Activated T-cell treated with anti-CD3 and anti-CD28 coated beads for 24 hours (primary cell): ENCODE measurements at places on chromosomes 1 and 21.

DNA sequence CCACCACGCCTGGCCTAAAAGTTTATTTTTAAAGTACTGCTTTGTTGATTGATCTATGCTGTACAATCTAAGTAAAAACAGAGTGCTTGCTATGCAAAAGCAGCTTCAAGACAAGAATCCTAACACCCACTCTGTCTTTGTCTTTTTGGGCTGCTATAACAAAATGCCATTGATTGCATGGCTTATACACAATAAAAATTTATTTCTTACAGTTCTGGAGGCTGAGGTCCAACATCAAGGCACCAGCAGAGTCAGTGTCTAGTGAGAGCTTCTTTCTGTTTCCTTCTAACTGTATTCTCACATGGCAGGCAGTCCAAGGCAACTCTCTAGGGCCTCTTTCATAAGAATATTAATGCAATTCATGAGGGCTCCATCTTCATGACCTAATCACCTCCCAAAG, 63.6 kb upstream of the GJA5 start:
- DNase-seq, result no peak

DNA sequence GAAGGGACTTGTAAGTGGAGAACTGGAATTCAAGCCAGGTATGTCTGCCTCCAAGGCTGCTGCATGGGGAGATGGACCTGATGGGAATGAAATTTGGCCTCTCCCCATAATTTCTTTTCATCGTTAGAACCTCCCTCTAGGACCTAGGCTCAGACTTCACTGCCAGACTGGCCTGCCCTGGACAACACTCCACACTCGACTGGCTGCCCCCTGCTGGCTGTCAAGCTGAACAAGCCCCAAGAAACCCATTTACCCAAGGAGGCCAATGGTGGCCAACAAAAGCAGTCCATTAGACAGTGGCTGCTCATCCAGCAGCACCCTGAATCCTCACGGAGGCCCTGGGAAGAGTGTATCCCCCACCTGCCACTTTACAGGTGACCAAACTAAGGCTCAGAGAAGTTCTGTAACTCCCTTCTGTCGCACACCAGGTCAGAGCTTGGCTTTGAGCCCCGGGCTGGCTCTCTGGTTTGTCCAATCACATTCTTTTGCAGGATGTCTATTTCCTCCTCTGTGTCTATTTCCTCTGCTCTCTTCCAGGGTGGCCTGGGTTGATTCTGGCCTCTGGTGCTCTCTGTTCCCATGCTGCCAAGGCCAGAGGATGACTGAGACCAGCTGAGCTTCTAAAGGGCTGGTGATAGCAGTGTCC, 3.8 kb downstream of the RNF186 start:
- DNase-seq, result peak; percentile 28

DNA sequence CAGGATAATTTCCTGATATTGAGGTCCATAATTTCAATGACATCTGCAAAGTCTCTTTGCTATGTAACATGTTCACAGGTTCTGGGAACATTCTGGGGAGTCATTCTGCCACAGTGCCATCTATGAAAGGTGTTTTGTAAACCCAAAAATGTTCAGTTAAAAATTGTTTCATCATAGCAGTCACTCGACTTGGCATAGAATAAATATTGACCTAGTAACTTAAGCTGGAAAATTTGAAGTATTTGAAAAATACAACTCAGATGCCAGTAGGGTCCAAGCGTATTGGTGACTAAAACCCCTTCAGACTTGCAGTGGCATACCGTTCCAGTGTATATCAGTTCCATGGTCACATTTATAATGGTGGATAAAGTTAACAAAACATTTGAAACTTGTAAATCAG, 6.8 kb downstream of the DESI2 start:
- no peak for DNase-seq

- DNase-seq, result no peak
Observed at GRCh38 chr1:83997631-83998030, 1.3 kb downstream of the TTLL7 start.

DNA sequence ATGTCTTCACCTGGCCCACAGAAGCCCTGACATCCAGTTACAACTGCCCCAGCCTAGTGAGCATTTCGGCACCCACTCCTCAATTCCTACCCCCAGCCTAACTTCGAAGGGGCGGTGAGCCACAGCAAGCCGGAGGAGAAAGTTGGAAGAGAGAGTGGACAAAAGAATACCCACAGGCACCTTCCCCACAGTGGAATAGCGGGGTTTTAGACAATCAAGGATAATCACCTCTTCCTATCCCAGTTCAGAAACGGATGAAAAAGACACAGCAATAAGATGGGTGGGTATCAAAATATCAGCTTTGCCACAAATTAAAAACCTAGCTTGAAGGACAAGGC, 1.3 kb upstream of the LSS start:
- no peak for DNase-seq

- no peak for DNase-seq
Observed at GRCh38 chr1:3703786-3704371, 48.4 kb upstream of the CCDC27 start.

GRCh38 chr1:153393926-153394325, 3.1 kb upstream of the S100A8 start:
- DNase-seq, result no peak

DNA sequence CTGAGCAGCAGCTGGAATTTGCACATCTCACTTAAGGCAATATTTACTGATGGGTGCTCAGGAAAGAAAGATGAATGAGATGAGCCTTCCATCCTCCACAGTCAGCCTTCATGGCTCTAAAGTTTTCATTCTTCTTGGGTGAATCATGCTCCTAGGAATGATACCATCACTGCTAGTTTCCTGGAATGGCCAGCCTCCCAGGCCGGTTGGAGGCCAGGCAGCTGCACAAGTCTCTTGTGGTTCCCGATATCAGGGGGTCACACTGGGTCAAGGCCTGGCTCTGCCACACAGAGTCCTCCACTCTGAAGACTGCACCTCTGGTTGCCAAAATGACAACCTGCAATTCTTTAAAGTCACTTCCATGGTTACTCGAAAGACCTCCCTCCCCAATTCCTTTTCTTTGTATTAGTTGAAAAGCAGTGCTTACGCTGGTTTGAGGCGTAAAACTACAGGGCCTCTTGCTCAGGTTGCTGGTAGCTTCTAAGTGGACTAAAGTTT, 46.2 kb upstream of the PALMD start:
- no peak for DNase-seq

DNA sequence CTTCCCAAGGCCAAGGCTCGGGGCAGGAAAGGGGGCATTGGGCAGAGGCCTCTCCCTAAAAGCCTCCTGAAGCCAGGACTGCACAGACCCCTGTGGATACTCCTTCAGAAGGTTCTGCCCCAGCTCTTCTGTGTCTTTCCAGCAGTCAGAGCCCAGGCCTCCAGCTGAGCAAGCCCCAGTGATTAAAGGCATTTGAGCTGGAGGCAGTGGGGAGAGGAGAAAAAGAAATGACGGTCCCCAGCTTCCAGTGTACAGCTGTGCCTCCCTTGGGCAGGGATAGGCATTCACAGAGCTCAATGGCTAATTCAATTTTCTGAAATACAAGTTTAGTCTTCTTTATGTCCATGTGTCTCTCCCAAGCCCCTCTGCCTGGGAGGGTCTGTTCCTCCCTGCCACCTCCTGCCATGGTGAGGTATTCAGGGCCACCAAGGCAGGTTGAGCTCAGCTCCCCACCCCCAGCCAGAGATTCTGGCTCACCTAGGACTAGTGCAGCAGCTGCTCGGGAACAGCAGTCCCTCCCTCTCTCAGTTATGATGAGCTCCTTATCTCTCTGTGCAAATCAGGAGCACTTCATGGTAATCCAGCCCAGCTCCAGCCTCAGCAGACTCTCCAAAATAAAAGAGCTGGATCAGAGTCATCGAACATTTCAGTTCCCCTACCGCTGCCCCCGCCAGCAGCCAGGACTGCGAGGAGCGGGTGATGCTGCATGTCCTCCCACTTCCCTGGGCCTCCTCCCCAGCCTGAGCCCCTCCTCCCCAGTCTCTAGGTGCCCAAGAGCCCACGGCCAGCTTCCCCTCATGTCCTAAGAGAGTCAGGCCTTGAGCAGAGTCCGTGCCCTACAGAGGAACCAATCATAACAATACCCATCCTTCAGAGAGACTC, 208.4 kb upstream of the ZC3H12A start:
- no peak for DNase-seq

DNA sequence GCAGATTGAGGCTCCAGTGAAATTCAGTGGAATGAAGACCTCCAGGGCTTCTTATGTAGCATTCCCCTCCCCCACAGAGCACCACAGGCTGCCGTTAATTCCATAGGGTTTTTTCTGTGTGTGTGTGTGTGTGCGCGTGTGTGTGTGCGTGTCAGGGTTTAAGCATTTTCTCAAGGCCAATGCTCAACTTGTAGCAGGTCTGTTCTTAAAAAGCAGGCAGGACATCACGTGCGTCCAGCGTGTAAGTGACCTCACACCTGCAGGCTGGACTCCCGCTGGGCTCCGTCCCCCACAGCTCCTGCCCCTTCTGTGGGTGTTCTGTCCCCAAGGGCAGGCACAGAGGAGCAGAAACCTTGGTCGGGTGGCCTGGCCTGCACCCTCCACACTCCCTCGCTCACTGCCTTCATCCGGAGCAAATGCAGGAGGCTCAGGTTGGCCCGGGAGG, 5.3 kb downstream of the PRDM16 start:
- DNase-seq, result no peak

- no peak for DNase-seq
Observed at GRCh38 chr1:218620956-218621355, 275.8 kb downstream of the TGFB2 start.

GRCh38 chr1:234535763-234536515, 57.0 kb upstream of the TARBP1 start:
- no peak for DNase-seq

GRCh38 chr1:3557366-3557765, 53.9 kb downstream of the MEGF6 start:
- DNase-seq, result no peak

DNA sequence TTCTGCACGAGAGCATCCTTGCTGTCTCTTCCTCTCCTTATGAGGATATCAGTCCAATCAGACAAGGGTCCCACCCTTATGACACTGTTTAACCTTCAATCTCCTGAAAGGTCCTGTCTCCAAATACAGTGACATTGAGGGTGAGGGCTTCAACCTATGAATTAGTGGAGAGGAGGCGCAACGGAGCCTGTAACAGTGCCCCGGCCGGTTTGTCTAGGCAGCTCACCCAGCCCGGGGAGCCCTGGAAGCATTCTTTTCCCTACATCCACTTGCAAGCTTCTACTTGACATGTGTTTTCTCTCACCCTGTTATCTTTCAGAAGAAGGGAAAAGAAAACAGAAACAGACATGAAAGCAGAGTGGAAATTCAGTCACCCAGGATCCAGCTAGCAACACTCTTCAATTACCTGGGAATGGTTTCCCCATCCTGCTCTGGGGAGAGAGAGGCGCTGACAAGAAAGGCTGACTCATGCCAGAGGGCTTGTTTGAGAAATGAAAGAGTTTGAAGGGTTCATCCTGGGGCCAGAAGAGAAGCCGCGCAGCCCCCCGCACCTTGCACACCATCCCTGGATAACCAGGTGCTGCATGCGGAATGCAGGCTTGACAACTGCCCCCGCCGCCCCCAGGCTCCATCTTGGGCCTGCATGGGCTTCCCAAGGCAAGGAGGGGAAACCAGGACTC, 394.9 kb downstream of the NPHP4 start:
- DNase-seq, result no peak

GRCh38 chr1:201818971-201819750, 9.8 kb upstream of the IPO9 start:
- DNase-seq, result no peak

- no peak for DNase-seq
Observed at GRCh38 chr1:103333141-103333540, 192.4 kb upstream of the RNPC3 start.

DNA sequence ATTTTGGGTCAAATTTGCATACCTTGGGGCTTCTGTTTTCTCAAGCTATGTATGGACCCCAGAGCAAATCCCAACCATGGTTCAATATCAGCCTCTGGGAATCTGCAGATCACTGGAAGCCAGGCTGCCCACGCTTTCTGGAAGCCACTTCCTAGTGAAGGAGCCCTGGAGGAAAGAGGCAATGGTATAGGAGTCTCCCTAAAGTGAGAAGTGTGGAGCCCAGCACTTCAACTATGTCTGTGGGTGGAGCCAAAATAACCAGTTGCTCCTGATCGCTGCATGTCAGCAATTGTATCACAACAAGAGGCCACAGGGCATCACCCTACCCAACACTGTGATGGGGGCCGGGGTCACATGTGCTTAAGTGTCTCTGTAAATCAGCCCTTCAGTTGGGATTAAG, 26.9 kb downstream of the ETS2 start:
- no peak for DNase-seq

- DNase-seq, result no peak
Observed at GRCh38 chr21:45622416-45623097, 21.0 kb upstream of the PCBP3 start.

DNA sequence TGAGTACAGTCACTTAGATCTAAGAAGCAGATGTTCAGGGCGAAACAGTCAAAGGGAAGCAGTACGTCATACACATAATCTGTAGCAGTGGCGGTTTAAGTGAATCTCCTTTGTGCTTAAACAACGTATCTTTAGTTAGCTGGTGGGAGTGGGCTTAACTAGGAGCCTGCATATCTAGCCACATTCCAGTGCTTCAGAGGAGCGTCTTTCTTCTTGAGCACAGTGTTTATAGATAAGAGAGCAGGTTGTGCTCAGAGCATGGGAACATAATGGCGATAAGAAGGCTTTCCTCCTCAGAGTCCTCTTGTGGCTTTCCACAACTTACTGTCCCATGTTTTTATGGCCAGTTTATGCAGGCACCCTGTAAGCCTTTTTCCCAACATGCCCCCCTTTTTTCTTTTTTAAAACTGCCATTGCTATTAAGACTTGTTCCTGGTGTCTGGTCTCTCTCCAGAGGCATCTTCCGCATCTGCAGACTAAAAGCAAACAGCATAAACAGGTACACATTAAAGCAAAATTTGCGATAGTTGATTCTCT, 3.2 kb downstream of the DAP3 start:
- DNase-seq, result no peak

DNA sequence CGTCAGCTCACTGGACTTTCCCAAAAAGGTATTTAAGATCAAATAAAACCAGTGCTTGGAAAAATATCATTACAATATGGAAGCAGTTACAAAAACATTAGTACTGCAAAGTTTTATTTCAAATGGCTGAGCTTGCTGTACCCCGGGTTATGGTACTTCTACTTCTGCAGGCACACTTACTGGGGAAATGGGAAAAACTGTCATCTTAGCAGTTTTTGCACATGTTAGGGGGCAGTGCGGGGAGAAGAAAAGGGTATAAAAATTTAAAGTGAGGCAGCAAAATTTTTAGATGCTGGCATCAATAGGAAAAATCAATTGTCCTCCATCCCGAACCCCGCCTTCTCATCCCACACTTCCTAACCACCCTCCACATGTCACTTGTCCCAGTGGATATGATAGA, 133.4 kb downstream of the ATG4C start:
- DNase-seq, result no peak
